ENCODE measurements at places on chromosomes 12 and 14.

- no peak for DNase-seq
Measured at GRCh38 chr14:56844406-56845002, 34.2 kb upstream of the OTX2 start.

DNA sequence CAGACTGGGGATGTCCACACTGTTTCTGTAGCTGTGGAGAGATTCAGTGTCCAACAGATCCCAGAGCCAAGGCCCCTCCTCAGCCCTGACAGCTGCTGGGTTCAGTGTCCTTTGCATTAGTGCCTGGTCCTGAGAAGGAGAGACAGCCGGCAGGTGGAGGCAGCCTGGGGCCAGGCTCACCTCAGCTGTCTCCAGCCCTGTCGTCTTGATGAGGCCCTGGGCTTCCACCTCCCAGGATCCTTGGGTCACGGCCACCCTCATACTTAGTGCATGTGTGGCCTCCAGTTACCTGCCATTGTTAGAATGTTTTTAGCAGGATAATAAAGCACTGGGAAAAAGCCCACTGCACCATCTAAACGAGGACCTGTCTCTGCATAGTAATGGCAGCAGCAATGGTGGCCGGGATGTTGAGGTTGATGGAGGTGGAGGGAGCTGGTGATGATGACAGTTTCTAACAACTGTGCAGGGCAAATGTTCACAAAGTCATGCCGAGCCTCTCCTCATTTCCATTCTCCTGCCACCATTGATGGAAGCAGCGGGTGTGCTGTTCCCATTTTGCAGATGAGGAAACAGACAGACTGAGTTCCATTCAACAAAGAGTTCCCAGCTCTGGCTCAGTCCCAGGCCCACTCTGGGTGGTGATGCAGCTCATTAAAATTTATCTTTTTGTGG, 17.7 kb downstream of the ASB2 start:
- DNase-seq, result no peak

GRCh38 chr12:43022838-43023237, 433.3 kb upstream of the PRICKLE1 start:
- DNase-seq, result no peak

- DNase-seq, result no peak
Measured at GRCh38 chr14:55578511-55578910, 1.5 kb upstream of the KTN1 start.

GRCh38 chr12:67147447-67147846, 121.7 kb upstream of the CAND1 start:
- no peak for DNase-seq

- DNase-seq, result no peak
Measured at GRCh38 chr14:56989359-56989758, 179.1 kb upstream of the OTX2 start.

- DNase-seq, result no peak
Measured at GRCh38 chr12:120719496-120720233, 6.0 kb upstream of the ACADS start.

- DNase-seq, result no peak
Measured at GRCh38 chr14:68232300-68233055, 412.9 kb downstream of the RAD51B start.

DNA sequence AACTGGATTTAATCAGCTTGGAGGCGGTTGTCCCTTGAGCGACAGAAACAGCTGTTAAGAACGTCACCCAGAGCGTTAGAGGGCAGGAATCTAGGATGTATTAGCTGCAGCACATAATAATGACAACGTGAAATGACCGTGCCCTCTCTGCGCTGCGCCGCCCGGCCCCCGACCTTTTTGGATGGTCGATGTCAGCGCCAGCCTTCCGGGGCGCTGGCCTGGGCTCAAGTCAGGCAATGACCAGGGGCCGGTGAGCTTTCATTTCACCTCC, 427 bp upstream of the TMEM120B start:
- peak; percentile 44 for DNase-seq

GRCh38 chr14:49879646-49880204, 13.2 kb upstream of the ARF6 start:
- DNase-seq, result no peak

DNA sequence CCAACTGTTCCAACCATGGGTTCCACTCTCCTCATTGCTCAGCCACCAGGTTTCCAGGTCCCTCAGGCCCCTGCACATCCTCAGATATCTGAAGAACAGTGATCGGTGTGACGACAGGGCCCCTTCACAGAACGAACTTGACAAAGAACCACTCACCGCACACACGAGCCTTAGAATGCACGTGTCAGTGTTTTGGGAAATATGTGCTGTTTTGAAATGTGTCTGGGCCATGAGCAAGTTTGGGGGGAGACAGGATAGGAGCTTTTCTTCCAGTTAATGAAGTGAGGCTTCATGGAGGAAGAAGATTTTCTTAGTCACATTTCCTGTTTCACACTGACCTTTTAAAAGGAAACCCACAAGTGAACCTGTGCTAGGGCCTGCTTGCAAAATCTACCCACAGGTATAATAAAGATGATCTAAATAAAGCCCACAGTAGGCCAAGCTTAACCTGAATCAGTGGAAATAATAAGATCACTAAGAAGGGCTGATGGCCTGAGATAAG, 58.6 kb downstream of the ZFP36L1 start:
- no peak for DNase-seq

- DNase-seq, result no peak
Measured at GRCh38 chr12:123681605-123682004, 10.7 kb downstream of the TCTN2 start.

DNA sequence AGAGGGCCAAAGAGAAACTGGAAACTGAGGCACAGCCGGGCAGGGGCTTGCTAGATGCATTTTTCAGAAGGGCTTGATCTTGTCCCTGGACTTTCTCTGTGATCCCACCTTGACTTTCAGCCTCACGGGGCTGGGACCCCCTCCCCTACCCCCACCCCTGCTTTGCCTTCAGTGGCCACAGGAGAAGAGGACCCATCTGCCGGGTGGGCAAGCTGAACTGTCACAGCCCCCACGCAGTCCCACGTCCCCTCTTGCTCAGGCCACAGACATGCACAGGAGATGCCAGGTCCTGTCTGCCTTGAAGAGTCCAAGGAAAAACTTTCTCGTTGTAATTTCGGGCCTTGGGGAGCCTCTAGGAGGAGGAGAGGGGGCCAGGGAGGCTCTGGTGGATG, 158.9 kb downstream of the KIF26A start:
- DNase-seq, result no peak

DNA sequence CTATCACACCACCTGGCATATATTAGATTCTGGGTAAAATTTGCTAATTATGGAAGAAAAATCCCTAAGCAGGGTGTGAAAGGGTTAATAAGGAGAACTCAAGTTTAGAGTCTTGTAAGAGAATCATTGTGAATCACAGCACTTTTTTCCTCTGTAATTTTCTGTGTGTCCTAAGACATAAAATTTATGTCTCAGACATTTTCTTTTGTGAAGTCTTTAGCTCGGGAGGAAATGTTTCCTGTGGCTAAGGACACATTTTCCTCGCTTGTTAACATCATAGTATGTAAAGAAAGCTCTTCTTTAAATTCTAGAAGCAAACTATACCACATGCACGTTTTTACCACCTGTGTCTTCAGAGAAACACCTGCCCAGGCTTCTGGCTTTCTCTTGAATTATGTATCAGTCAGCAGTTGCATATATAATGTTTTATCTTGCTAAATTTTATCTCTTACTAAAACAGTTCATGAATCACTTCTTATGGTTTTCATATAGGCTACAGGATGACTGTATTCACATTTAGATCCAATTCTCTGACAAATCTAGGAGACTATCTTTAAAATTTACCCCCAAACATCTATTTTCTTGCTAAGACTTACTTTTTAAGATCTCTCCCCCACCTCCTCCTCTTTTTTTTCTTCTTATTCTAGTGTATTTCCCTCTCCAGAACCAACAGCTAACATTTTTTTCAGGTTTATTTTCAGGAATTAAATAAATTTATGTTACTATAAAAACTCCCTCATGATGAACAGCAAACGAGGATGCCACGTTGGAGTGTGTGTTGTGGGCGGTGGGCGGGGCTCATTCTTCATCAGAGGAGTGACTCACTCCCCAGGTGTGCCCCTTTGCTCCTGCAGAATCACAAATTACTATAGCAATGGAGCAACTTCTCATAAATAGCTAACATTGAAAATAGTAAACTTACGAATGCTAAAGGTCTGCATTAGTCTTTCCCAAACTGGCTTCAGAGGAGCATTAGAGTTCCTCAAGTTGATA, 11.6 kb upstream of the CSRP2 start:
- no peak for DNase-seq

GRCh38 chr12:22991250-22991844, 366.4 kb downstream of the ETNK1 start:
- no peak for DNase-seq

- no peak for DNase-seq
Measured at GRCh38 chr14:21612324-21612723, 22.4 kb downstream of the OR10G2 start.

DNA sequence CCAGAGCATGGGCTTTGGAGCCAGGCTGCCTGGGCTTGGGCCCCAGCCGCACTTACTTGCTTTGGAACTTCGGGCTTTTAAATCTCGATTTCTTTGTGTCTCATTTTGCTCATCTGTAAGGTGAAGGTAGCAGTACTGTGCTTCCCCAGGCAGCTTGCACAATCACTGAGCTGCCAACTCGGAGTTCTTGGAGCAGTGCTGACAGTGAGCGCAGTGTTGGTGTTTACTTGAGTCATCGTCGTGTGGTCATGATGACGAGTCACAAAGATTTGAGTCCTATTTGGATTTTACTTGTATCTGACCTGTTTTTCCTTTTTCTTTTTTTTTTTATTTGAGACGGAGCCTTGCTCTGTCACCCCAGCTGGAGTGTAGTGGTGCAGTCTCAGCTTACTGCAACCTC, 31.3 kb upstream of the ATF1 start:
- DNase-seq, result no peak

DNA sequence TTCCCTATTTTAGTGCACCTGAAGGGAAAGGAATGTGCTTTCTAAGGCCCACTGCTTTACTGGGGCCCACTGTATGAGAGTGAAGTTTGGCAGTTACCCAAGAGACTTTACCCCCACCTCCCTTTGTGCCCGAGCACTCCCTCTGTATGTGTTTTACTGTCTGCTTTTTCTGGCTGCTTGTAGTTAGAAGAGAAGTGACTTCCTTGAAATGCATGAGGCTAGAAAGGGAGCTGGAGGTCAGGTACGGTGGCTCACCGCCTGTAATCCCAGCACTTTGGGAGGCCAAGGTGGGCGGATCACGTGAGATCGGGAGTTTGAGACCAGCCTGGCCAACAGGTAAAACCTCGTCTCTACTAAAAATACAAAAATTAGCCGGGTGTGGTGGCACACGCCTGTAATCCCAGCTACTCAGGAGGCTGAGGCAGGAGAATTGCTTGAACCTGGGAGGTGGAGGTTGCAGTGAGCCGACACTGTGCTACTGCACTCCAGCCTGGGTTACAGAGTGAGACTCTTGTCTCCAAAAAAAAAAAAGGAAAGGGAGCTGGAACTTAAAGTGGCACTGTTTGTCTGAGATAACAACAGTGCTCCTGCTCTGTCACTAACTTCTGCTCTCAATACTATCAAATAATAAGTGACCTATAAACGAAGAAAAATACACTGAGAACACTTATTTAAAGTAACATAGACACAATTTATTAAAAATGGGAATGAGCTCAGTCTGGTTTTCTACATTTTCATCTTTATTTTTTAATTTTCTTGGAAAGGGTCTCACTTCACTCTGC, 5.8 kb downstream of the TRIP11 start:
- no peak for DNase-seq

GRCh38 chr12:25950329-25951115, 8.0 kb upstream of the RASSF8 start:
- DNase-seq, result no peak

- DNase-seq, result no peak
Measured at GRCh38 chr12:127655691-127656090, 611.3 kb upstream of the TMEM132C start.

GRCh38 chr14:99035712-99036610, 236.0 kb downstream of the BCL11B start:
- peak; percentile 40 for DNase-seq

GRCh38 chr12:13165617-13166041, 30.9 kb upstream of the EMP1 start:
- DNase-seq, result no peak

DNA sequence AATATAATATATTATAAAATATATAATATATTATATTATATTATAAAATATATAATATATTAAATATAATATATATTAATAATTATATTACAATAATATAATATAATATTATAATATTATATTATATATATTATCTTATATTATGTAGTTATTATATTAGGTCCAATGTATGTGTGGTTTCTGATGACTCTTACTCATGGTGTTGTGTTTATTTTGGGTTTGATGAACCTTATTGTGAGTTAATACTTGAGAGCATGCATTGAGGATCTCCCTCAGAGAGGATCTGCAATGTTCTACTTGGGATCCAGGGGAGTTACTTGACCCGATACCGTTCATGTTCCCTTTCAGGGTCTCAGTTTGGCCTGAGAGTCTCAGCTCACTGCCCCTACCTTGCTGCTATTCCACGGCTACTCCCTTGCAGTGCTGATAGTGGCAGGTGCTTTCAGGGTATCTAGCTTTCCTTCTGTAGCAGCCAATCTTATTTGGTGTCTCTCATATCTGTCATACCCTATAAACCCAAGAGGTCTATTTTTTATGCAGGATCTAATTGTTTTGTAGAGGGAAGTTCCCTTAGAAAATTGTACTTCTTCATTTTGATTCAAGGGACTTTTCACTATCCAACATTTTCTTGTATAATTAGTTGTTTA, 89.1 kb upstream of the ZDHHC17 start:
- DNase-seq, result no peak

- no peak for DNase-seq
Measured at GRCh38 chr12:45291518-45291917, 75.6 kb downstream of the ANO6 start.

- DNase-seq, result no peak
Measured at GRCh38 chr12:64194333-64195149, 27.6 kb downstream of the KICS2 start.

DNA sequence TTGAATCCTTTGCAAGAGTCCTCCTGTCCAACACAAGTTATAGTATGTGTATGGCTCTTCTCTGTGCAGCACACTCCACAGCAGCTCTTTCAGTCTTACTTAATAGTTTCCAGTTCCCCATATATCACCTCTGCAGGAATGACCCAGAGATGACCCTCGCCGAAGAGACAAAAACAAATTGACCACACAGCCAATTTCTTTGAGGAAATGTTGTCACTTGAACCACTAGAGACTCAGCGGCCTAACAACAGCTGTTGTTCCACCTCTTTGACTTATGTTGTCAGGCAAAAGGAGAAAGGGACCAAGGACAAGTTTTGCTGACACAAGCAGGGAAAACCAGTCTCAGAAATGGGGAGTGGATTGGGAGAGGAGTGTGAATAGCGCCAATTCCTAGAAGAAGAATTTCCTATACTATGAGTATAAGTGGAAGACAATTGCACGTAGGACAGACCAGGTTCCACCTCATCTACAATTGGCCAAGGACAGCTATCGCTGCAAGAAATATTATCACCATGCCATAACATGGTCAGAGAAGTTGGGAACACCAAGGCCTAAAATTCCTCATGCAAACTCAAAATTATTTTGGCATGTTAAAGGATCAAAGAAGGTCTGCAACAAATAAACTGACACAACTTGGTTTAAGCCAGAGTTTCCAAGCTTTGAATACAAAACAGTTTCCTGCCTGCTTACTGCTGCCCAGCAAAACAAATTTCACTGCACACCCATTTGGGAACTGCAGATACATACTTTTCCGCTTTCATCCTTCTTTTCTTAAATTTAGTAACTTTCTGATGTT, 41.7 kb upstream of the ITPR2 start:
- DNase-seq, result no peak

GRCh38 chr14:103848175-103849077, 1.1 kb upstream of the PPP1R13B start:
- no peak for DNase-seq

- no peak for DNase-seq
Measured at GRCh38 chr14:54593860-54594259, 26.9 kb downstream of the SAMD4A start.

- no peak for DNase-seq
Measured at GRCh38 chr12:4250691-4251090, 22.9 kb upstream of the CCND2 start.

Measured in mesothelial cell of epicardium (in vitro differentiated cells).